ENCODE measurements at places on chromosomes 7 and 10. TPM values are rescaled to one million over a fixed set of nuclear protein-coding genes. Genes with fewer than 3 reads are reported as not detected.

IFIT1B gene
- 0.21 TPM for total RNA-seq

LRGUK gene
- 10.4 TPM for total RNA-seq

FAM180A gene
- total RNA-seq: 1.9 TPM

HTRA1 gene
- 59.8 TPM for total RNA-seq

PIP gene
- total RNA-seq: 37.1 TPM
